Fibroblast of skin of abdomen (primary cell): ENCODE measurements at places on chromosomes 1 and 21.
A peak's percentile ranks its signal among the peaks of the same experiment; 100 is the strongest.

DNA sequence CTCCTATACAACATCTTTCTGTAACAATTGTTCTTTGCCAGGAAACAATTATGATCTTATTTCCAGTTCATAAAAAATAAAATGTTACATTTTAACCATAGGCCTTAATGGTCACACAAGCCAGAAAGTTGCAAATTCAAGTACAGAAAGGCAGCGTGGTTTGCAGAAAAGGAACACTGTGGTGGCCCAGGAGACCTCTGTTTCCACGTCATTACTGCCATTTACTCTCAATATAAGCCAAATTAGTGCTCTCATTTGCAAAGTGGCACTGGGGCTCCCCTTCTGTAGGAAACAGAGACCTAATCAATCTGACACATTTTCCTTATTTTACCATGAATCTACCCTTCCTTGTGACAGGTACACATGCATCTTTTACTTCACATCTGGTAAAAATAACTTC is 79.3 kb upstream of the TLR5 start:
- DNase-seq = no peak

- peak; percentile 29 for DNase-seq
Observed at GRCh38 chr1:78388275-78388674, 102.5 kb upstream of the PTGFR start.

- peak; percentile 57 for DNase-seq
Observed at GRCh38 chr1:117284399-117285215, 73.9 kb upstream of the VTCN1 start.

- peak; percentile 4 for DNase-seq
Observed at GRCh38 chr1:104706631-104707147, 957.0 kb downstream of the AMY1C start.

DNA sequence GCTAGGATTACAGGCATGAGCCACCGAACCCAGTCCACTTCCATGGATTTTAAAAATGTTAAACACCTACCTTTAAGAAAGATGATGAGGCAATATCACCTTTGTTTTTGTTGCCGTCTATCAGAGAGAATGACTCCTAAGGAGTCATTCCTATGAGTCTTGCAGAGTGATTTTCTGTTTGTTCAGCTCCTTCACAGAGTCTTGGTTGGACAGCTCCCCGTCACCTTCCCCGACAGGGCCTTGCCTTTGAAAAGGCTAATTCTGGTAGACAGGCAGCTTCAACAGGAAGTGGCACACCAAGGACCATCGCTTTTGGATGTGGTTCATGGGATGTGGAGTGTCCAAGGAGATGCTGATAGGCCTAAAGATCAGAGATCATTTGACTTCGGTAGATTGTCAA is 17.5 kb downstream of the ZBTB18 start:
- no peak for DNase-seq

- DNase-seq = peak; percentile 16
Observed at GRCh38 chr1:38608202-38608864, 251.2 kb downstream of the RRAGC start.

DNA sequence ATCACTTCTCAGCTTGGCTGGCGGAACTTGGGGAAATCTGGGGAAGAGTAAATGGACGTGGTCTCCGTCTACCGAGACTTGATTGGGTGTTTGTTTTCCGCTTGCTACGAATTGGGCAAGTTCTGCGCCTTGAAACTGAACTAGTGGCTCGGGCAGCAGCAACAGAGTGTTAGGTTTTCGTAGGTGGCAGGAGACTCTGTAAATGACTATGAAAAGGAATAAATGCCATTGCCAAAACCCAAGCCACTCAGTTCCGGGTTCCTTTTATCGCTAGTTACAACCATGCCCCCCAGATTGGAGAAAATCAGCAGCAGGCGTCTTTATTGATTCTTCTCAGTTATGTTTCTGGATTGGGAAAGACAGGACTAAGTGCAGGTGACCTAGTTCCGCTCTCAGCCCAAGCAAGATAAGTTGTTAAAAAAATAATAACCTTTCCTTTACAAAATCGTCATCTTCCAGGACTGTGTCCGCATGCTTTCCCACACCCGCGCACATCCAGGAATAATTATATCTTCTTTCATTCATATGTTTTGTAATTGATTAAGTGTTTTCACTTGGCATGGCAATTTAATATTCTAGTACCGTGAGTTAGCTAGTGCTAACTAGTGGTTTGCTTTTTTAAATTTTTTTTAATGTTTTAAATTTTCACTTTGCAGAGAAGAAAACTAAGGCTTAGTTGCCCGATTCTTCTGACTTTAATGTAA is 3.4 kb downstream of the LHX9 start:
- no peak for DNase-seq
